ENCODE measurements at places on chromosomes 5 and 9.

GRCh38 chr5:30764704-30765103 lies 428.8 kb upstream of the CDH6 start:
- DNase-seq = no peak

DNA sequence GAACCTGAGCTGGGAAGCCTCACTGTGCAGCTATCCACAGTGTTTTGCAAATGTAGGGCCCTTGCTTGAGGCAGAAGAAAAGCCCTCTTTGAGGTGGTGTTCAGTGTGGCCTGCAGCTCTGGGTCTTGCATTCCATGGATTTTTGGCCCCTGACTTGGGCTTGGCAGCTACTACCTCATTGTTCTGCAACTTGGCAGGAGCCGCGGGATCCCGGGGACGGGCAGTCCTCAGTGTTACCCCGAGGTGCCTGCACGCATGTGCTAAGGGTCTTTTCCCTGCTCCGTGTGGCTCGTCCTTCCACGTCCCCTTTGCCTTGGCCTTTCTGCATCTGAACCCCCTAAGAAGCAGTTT lies 39.8 kb downstream of the NEK6 start:
- DNase-seq = no peak

DNA sequence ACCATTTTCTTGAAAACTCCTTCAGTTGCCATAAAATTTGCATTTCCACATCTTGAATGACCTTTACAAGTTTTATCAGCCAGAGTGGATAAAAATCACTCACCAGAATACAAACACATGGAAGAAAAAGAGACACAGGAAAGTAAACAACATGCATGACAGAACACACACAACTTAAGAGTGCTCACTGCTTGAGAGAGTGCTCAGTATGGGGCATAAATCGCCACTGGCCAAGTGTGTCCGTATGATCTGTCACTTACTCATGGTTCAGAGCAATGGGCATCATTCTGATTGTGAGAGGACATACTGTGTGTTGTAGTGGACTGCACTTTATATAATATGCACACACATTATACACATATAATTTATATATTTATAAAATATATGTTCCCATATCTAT lies 155.6 kb upstream of the NTRK2 start:
- no peak for DNase-seq

DNA sequence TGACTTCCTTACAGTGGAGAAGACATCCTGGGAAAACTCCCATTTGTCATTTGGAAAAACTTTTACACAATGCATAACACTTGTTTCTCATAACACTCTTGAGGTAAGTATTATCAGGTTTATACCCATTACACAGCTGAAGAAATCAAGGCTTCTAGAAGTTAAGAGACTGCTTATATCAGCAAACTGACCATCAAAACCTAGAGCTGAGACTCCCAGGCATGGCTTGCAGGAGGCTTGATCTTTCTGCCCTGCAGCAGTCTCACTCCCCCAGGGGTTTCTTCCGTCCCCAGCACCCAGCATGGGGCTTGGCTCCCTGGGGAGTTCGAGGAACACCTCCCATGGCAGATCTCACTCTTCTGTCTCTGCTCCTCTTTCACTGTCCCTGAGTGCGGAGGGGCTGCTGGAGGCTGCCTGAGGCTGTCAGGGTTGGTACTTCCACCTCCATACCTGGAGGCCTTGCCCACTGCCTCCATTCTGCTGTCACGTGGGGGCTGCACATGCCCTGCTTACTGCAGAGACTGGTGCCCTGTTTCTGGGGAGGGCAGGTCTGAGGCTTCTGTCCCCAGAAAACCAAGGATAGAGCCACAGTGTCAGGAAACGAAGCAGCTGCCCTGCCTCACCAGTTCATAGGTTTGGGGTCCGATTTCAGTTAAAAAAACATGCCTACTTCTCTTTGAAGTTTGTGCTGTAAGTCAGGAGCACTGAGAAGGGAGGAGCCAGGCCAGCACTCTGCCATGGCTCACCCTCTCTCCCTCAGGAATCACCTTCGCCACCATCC lies 202.5 kb downstream of the PAX5 start:
- DNase-seq = no peak

DNA sequence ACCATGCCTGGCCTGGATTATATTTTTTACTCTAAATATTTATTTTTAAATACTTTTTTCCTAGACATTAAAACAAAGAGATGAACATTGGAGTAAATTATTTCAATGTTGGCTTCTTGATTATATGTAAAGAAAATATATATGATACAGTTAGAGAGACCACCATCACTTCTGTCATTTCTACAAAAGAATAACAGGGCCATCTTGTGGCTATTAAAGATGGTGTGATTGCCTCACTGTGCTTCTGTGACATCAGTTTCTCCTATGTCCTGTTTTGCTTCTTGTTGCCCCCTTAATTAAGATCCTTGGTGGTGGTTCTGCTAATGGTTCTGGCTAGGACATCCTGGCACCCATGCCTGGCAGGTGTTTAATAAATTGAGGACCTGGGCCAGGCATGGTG lies 32.9 kb downstream of the NDFIP1 start:
- DNase-seq = no peak

- no peak for DNase-seq
These were observed 367.4 kb downstream of the KIAA0825 start for GRCh38 chr5:94250985-94251384.

GRCh38 chr9:68640421-68641089 lies 64.5 kb upstream of the PIP5K1B start:
- DNase-seq = no peak

GRCh38 chr5:66958201-66958979 lies 238.2 kb downstream of the CD180 start:
- DNase-seq = no peak

DNA sequence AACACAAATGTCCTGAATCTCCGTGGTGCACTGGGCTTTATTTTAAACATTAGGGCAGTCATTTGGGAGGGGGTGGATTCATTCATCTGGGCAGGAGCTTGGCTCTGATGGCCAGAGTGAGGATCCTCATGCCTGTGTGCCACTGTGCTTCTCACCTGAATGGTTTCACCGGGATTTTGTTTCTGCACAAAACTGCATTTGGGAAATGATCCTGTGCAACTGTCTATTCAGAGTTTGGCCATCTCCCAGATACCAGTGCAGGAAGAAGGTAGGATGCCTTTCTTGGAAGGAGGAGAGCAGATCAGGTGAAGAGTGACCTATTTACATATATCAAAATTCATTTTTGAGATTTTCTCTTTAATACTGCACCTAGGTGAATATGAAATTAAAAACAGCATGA lies 514.4 kb upstream of the SEMA6A start:
- no peak for DNase-seq

DNA sequence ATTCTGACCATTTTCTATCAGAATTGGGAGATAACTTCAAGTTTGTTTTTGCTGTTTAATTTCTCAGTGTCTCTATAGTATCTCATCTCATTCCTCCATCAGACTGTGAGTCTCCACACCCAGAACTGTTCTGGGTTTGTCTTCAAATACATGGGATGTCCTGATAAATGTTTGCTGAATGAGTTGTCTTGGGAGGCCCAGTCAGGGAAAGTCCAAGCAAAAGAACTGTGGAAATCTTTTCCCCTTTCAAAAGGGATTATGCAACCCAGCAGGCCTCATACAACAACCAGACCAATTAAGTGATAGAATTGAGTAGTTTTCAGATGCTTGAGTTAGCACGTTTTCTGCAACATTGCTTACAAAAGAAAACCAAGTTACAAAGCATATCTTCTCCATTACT lies 324.4 kb downstream of the BRINP1 start:
- DNase-seq = no peak

DNA sequence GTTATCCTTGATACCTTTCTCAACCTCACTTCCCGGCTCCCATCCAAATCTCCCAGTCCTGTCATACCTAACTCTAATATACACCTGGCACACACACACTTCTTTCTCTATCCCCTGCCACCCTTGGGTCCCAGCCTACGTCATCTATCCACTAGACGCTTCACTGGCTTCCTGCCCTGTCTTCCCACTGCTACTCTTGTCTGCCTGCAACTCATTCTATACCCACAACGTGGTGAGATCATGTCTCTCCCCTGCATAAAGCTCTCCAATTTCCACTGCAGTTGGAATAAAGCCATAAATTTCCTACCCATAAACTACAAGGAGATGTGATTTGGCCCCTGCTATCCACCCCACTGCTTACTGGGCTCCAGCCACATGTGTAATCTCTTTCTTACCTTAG lies 93.5 kb downstream of the JMY start:
- no peak for DNase-seq

GRCh38 chr5:173556142-173557028 lies 60.1 kb downstream of the BOD1 start:
- no peak for DNase-seq

- DNase-seq = no peak
These were observed 224.5 kb downstream of the MAST4 start for GRCh38 chr5:66820630-66821207.

GRCh38 chr9:114155995-114156656 lies 789 bp downstream of the COL27A1 start:
- DNase-seq = no peak

DNA sequence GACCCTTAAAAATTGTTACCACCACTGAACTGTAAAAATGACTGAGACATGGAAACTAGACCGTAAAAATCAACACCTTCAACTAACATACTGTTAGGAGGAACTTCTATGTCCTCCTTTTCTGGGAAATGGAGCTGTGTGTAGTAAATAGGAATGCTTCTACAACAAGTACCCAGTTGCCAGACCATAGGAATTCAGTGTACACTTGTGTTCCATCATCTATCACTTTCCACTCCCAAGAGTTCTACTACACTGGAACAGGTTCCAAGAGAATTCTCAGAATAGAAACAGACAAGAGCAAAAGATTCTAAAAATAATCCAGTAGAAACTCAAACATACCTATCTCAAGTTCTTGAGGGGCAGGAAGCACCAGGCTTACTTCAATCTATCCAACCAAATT lies 23.6 kb downstream of the UBAP2 start:
- no peak for DNase-seq

- no peak for DNase-seq
These were observed 53.5 kb upstream of the COL15A1 start for GRCh38 chr9:98890256-98890655.

- no peak for DNase-seq
These were observed 31.0 kb upstream of the TCF7 start for GRCh38 chr5:134083517-134083916.

DNA sequence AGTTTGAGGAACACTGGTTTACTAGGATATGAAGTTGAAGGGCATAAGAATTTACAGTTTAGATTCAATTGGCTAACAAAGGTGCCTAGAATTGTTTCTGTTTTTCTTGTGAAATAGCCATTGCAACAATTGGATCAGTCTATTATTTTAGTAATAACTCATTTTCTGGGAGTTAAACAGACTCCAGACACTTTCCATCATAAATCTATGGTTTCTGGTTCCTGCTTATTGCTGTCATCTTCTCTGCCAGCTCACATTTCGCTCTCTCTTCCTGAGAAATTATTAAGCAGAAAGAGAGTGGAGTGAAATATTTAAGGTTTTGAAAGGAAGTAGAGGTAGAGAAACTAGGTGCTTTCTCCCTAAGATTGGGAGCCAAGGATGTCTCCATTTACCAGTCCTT lies 165.1 kb upstream of the PRR16 start:
- no peak for DNase-seq

GRCh38 chr5:155303120-155303519 lies 289.6 kb downstream of the KIF4B start:
- no peak for DNase-seq

GRCh38 chr5:113495422-113495841 lies 7.2 kb upstream of the MCC start:
- DNase-seq = no peak

- no peak for DNase-seq
These were observed 942 bp downstream of the DCANP1 start for GRCh38 chr5:135446206-135446605.

GRCh38 chr9:32434892-32435291 lies 50.4 kb downstream of the ACO1 start:
- DNase-seq = no peak
